ENCODE measurements at places on chromosomes 11 and 22.

DNA sequence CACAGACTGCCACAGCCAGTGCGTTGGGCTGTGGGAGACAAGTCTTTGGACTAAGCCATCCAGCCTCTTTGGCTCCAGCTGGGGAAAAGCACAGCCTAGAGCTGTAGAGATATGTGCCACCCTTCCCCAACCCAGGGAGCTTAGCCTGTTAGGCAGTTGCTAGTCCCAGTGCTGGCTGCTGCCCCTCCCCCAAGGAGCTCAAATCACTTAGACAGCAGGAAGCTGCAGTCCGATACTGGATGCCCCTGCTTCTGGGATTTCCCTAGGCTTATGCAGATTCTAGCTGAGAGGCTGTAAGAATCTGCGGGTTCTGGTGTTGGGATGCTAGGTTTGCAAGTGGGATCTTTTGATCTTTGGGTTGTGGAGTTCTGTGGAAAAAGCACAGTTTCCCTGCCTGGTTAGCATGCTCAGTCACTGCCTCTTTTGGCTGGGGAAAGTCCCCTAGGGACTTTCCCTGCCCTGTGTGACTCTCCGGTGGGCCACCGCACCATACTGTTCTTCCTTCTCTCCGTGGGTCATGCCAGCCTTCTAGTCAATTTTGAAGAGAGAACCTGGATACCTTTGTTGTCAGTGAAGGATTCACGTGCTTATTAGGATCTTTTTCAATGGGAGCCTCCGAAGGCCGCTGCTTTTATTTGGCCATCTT is 792.0 kb downstream of the KCNA4 start:
- DNase-seq = no peak

DNA sequence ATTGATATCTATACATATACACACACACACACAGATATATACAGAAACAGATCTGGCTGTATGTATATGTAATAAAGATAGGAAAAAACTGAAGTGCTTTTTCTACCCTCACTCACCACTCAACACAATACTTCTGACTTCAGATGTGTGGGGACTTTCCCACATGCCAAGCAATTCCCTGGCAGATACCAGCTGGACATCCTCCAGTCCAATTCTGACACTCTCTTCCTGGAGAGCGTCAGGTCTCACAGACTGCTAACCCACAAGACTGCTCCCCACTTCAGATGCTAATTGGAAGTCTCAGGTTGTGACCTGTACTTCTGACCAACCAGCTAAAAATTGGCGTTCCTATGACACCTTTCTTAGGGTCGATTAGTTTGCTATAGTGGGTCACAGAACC is 140.6 kb downstream of the ATG16L2 start:
- no peak for DNase-seq

GRCh38 chr11:35276396-35277145 is 137.6 kb downstream of the CD44 start:
- peak; percentile 100 for DNase-seq

GRCh38 chr11:61696602-61697001 is 16.4 kb downstream of the DAGLA start:
- DNase-seq = no peak

GRCh38 chr11:33324302-33324985 is 67.3 kb downstream of the HIPK3 start:
- no peak for DNase-seq

DNA sequence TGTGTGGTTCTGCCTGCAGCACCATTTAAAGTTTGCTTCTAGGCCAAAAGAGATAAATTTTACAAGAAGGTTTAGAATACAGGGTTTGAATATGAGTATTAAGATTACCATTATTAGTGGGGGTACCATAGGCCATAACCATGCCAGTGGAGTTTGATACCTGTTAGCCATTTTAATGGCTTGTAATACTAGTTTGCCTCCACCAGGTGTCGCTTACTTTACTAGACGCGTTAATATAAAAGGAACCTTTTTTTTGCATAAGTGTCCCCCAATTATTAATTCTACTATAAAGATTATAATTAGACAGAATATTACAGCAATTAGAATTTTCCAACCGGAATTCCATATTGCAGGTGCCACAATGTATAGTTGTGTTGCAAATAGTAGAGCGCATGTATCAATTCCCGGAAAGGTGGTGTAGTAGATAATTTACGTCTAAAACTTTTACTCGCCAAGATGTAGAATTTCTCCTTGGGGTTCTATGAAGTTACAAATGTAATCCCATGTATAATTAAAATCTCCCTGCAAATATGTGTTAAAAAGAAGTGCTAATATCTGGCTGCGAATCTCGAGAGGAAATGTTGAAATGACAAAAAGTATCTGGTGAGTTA is 16.1 kb downstream of the MS4A6E start:
- peak; percentile 20 for DNase-seq

DNA sequence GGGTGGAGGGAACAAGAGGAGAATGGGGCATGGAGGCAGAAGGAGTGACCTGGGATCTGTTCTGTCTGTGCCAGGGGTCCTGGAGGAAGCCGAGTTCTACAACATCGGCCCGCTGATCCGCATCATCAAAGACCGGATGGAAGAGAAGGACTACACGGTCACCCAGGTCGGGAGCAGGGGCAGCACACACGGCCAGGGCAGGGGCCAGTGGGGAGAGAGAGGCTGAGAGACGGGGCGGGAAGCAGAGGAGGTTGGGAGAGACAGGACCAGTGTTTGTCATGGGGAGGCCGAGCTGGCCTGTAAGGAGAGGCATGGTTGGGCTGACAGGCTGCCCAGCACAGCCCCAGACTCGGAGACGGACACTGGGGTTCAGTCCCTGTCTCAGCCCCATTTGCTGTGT is 4.7 kb downstream of the KCTD17 start:
- no peak for DNase-seq

- DNase-seq = no peak
Measured at GRCh38 chr22:23225337-23225723, 45.0 kb downstream of the BCR start.

- peak; percentile 77 for DNase-seq
Measured at GRCh38 chr11:46006418-46007070, 84.1 kb downstream of the LARGE2 start.

- no peak for DNase-seq
Measured at GRCh38 chr22:33007485-33007884, 50.7 kb downstream of the SYN3 start.

DNA sequence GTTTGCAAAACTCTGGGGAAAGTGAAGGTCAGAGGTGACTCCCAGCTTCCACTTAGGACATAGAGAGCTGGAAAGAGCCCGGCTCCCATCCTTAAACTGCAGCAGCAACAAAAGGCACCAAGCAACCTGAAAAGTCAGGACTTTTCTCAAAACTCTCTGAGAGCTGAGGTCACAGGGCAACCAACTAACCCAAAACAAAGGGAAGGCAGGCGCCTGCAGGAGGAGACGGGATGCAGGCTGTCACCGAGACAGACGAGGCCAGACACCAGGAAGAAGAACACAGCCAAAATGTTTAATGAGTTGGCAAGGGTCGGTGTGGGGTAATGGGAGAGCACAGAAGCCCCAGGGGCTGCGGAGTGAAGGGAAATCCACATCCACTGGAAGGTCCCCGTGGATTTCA is 19.9 kb downstream of the ASCL2 start:
- no peak for DNase-seq

- DNase-seq = no peak
Measured at GRCh38 chr11:60871378-60872061, 4.2 kb downstream of the ZP1 start.

DNA sequence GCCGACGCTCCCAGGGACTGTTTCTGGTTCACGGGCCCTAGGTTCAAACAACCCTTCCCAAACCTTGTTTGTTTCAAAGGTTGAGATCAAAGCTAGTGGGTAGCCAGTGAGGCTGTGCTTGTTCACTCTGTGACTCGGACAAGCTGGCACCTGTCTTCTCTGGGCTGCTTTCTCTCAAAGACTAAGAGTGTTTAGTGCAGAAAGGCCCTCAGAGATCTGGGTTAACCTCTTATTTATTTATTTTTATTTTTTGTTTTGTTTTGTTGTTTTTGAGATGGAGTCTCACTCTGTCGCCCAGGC is 13.0 kb upstream of the MALAT1 start:
- DNase-seq = peak; percentile 65

- no peak for DNase-seq
Measured at GRCh38 chr22:43501878-43502277, 90.1 kb downstream of the MPPED1 start.

GRCh38 chr11:74672956-74673692 is 58.1 kb downstream of the CHRDL2 start:
- DNase-seq = peak; percentile 73

DNA sequence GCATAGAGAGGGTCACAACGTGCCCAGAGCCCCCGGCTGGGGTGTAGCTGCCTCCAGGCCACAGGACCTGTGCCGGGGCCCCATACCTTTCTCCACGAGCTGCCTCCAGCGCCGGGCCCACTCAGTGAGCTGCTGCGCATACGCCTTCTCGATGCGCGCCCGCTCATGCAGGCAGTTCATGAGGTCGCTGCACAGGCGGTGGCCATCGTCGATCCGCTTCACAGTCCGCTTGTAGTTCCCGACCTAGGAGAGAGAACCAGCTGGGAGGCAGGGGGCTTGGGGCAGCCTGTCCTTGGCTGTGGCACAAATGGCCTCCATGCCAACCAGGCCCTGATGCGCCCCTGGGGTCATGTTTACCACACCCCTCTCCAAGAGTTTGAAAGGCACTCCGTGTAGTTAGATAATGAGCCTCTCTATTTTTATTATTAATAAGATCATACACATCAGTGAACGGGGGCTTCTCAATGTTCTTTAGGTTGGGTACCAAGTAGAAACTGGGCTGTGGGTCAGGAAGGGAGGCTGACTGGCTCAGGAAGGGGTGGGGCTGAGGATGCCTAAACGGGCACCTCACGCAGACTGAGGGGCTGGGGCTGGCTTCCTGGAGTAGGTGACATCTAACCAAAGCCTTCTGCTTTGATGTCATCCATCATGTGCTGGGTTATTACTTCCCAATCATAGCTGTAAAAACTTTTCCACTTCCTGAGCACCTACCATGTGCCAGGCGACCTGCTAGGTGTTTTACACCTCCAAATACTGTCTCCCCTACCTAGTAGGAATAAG is 36.5 kb upstream of the ARFGAP3 start:
- DNase-seq = no peak

GRCh38 chr11:17915500-17916143 is 97.2 kb downstream of the SERGEF start:
- no peak for DNase-seq

GRCh38 chr11:68783216-68783821 is 32.0 kb upstream of the TESMIN start:
- DNase-seq = no peak

GRCh38 chr11:88337987-88338668 is 592 bp upstream of the CTSC start:
- peak; percentile 84 for DNase-seq

GRCh38 chr11:59281177-59281576 is 68.5 kb upstream of the MPEG1 start:
- DNase-seq = no peak

- peak; percentile 21 for DNase-seq
Measured at GRCh38 chr22:46748908-46749675, 11.0 kb upstream of the CERK start.

- DNase-seq = peak; percentile 98
Measured at GRCh38 chr11:132072044-132072857, 701.8 kb downstream of the NTM start.

DNA sequence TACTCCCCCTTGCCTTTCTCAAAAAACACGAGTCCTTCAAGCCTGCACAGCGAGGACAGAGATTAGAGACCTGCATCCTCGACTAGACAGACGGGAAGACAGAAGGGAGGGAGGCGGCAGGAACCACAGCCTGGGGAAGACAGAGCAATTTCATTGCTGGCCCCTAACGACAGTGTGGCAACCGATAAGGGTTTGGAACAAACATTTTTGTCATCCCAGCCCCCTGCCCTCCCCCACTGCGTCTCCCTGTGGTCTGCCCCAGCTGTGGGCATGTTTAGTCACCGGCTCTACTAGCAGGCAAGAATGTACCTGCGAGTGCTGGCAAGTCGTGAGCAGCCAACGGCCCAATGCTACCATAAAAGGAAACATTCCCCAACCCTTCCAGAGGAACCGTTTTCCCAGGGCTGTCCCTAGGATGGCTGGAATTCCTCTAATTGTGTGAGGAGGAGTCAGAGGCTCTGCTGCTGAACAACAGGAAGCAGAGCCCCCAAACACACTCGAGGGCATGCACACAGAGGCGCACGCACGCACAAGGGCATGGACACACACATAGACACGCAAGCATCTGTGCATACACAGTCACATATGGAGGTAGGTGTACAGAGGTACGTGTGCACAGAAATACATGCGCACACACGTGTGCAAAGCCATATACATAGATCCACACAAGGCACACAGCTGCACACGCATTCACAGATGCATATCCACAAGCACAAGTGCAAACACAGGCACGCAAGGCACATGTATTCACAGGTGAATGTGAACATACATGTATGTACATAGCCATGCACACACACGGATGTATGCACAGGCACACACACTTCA is 58.3 kb downstream of the MYH9 start:
- peak; percentile 99 for DNase-seq

- no peak for DNase-seq
Measured at GRCh38 chr11:15278128-15278527, 163.4 kb downstream of the INSC start.

GRCh38 chr11:134665571-134666270 is 253.7 kb upstream of the B3GAT1 start:
- no peak for DNase-seq

GRCh38 chr11:11334607-11335006 is 18.4 kb downstream of the CSNK2A3 start:
- DNase-seq = no peak

DNA sequence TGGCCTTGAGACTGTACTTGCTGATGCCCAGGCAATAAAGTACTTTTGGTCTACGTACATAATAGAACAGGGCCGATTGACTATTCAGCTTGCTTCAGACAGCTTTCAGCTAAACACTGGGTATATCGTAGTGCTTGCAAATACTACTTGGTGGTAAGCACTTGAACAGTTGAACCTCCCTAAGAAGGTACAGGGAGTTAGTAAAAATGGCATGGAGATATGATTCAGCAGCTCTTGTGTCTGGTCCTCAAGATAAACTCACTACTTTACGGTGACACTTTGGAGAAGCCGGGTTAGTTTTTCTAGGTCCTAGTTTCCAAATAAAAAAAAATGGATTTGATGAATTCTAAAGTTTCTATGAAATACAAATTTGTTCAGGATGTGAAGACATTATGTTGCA is 7.3 kb downstream of the CCDC117 start:
- no peak for DNase-seq

GRCh38 chr11:114073828-114074381 is 14.4 kb downstream of the ZBTB16 start:
- DNase-seq = no peak

GRCh38 chr11:114762408-114762807 is 84.1 kb downstream of the NXPE2 start:
- DNase-seq = peak; percentile 30

- DNase-seq = no peak
Measured at GRCh38 chr22:33467620-33468095, 409.5 kb upstream of the SYN3 start.

- DNase-seq = peak; percentile 26
Measured at GRCh38 chr11:114293201-114293711, 2.9 kb upstream of the NNMT start.

GRCh38 chr22:40224702-40225101 is 47.0 kb downstream of the TNRC6B start:
- DNase-seq = peak; percentile 38

GRCh38 chr11:70129051-70129592 is 51.0 kb downstream of the ANO1 start:
- DNase-seq = no peak
